ENCODE measurements at places on chromosomes 3 and 15.

DNA sequence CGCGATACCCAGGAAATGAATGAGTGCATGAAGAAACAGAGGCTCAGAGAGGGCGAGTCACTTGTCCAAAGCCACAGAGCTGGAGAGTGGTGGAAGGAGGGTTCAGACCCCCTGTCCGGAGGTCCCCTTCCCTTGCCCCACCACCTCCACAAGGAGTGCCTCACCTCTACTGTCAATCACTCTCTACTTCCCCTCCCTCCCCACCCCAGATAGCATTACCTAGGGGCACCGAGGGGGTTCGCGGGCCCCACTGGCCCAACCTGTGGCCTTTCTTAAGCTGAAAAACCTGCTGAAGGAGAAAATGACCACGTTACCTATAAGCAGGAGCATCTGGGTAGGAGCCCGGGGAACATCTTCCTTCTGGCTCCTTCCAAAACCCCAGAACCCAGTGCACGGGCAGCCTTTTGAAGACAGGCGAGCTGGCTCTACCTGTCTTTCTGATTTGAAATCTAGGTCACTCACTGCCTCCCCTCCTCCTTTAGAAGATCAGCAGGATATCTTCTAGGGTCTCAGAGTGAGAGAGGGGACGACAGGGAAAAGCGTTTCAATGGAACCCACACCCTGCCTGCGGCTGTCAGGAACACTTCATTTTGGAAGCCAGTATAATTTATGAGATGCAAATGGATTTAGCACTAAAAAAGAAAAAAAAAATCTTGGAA, 89.9 kb upstream of the MEF2A start:
- DNase-seq, result no peak

DNA sequence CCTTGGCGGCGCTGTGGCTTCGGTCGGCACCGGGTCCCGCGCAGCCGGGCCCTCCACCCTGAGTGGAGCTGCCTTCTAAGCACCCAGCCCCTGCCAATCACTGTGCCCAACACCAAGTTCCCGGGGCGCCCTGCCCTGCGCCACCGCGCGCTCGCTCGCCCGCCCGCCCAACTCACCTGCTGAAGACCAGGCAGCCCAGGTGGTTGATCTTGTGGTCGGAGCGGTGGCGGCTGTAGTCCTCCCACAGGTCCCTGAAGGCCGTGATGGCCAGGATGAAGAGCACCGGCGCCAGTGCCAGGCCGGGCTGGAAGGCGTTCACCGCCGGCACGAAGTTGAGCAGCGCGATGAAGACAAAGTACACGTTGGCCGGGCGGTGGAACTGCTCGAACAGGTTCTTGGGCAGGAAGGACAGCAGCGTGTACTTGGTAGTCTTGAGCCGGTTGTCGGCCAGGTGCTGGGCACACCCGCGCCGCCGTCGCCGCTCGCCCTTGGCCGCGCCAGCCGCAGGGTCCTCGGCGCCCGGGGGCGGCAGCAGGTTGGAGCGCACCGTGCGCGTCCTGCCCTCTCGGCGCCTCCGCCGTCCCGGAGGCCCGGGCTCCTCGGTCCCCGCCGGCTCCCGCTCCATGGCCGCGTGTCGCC, 536 bp downstream of the ATP10A start:
- DNase-seq, result peak; percentile 54

DNA sequence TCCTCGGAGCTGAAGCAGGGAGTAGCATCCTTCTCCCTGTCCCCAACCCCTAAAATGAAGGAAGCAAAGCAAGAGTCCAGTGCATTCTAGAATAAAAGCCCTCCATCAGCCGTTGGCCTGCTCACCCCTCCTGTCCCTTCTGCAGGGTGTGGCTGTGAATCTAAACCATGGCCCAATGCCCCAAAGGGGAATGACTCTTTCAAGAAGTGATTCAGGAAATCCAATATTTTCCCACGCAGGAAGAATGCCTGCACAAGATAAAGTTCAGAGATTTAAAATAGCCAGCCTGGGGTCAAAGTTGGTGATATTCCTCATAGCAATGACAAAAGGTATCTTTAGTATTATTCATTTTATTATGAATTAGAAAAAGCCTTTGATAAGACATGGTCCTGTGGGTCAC, 38.5 kb downstream of the SLCO2A1 start:
- DNase-seq, result no peak

DNA sequence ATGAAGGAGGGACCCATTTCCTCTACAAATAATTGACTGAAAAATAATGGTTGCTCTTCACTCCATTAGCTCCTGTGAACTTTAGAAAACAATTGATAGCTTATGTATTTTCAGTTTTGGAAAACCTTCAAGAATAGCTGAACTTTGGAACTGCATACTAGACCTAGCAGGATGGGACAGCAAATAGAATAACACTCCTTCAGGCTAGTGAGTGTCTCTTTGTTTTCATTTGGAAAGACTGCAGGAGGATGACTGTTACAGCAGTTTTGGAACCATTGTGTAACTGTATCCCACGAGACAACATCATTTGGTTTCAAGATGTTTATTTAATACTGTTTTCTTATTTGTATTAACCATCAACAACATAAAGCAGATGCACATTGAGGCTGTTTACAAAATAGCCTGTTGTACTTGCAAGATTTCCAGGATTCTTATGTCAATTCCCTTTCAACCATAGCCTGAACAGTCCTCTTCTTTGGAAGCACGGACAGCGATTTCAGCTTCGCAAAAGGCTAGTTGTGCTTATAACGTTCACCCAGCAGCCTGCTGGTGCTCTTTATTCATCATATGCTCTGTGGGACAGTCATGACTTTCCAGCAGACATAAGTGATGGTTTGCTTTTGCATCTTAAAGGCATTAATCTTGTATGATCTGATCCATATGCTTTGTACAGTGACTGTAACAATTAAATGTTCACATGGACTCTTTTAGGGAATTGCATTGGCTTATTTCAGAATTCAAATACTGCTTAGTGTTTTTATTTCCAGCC, 335.5 kb downstream of the IL5RA start:
- DNase-seq, result no peak

GRCh38 chr3:194890091-194890490, 204.4 kb downstream of the FAM43A start:
- DNase-seq, result no peak

DNA sequence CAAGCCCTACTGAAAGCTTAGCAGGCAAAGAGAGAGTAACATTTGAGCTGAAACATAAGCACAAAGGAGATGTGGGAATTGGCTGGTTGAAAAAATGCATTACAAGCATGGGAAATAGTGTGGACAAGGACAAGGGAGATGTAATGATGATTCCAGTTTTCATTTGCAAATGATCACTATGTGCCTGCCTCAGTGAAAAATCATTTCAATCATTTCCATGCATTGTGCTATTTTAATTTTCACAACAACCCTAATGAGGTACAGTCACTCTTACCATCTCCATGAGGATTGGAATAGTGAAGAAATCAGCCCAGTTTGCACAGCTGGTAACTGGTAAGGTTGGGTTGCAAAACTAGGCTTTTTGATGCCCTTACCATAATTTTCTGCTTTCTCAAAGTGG, 123.2 kb downstream of the ARNT2 start:
- no peak for DNase-seq

GRCh38 chr3:27345493-27345892, 23.7 kb downstream of the NEK10 start:
- no peak for DNase-seq

DNA sequence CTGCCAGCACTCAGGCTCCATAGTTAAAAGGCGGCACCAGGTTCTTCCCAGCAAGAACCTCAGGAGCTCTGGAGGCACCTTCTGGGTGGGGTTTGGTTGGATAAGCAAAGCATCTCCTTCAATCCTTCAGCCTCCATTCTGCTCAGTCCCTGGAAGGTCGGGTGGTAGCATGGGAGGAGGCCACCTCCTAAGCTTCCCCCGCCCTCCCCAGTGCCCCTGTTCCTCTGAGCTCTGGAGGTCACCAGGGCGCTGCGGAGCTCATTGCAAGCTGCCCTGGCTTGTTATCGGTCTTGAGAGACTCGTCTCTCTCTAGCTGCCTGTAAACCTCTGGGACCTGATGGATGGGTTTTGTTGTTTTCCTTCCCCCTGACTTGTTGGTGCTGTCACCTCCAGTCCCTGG, 124.8 kb downstream of the RPLP1 start:
- no peak for DNase-seq

DNA sequence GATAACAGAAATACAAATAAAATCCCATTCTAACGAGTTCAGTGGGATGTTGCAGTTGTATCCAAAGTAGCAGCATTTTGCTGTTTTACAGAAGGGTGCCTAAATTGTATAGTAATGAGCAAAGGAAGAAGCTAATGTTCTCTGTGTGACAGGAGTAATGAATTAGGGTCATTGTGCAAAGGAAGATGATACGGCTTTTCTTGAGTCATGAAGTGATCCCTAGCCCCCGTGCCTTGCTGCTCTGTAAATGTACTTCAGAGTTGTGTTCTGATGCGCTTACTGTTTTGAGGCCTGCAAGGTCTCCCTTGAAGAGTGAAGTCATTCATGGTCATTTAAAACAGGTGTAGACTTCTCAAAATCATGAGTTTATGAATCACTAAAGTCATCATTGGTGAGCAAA, 37.9 kb downstream of the ATP1B3 start:
- DNase-seq, result no peak

- DNase-seq, result no peak
Observed at GRCh38 chr3:125129512-125129997, 73.8 kb upstream of the HEG1 start.

- DNase-seq, result no peak
Observed at GRCh38 chr15:92883876-92884435, 16.2 kb upstream of the CHD2 start.

- no peak for DNase-seq
Observed at GRCh38 chr3:74501007-74501406, 113.5 kb downstream of the CNTN3 start.

- DNase-seq, result no peak
Observed at GRCh38 chr15:100055821-100056220, 286.0 kb downstream of the ADAMTS17 start.

GRCh38 chr3:73433079-73433478, 191.7 kb downstream of the PDZRN3 start:
- DNase-seq, result no peak

DNA sequence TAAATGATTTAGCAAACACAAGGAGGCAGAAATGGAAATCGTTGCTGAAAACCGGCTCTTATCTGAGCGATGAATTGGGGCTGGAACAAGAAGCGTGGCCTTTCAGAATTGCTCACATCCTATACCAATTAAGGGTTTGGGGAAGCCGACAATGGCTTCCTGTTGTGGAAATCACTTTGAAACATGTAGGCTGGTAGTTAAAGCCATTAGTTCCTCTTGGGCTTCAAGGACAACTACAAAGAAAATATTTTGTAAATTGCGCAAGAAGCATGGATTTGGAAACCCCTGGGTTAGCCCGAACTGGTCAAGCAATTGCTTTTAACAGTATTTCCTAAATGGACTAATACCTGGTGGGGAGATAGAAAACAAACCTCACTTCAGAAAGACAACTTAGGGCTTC, 182.4 kb downstream of the ADAMTS9 start:
- DNase-seq, result no peak

- DNase-seq, result no peak
Observed at GRCh38 chr3:194840661-194841514, 155.2 kb downstream of the FAM43A start.

DNA sequence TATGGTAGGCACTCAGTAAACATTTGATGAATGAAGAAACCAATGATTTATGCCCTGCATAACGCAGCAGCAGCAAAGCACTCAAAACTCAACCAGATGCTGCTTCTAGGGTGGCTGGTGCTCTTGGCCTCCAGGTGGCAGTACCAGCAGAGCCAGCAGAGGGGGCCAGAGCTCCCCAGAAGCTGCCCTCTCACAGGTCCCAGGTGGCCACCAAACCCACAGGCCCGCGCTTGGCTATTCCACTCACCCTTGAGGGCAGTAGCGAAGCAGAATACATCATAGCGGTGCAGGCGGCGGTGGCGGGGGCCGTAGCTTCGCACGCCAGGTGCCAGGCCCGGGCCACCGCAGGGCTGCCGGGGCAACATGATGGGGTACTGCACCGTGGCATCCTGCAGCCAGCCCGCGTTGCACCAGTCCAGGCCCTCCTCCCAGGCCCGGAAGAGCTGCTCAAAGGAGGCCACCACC, 16.6 kb downstream of the HAPLN3 start:
- peak; percentile 32 for DNase-seq

GRCh38 chr15:78414621-78415250, 23.3 kb upstream of the IREB2 start:
- DNase-seq, result no peak

- no peak for DNase-seq
Observed at GRCh38 chr3:126291537-126291936, 65.7 kb downstream of the KLF15 start.

DNA sequence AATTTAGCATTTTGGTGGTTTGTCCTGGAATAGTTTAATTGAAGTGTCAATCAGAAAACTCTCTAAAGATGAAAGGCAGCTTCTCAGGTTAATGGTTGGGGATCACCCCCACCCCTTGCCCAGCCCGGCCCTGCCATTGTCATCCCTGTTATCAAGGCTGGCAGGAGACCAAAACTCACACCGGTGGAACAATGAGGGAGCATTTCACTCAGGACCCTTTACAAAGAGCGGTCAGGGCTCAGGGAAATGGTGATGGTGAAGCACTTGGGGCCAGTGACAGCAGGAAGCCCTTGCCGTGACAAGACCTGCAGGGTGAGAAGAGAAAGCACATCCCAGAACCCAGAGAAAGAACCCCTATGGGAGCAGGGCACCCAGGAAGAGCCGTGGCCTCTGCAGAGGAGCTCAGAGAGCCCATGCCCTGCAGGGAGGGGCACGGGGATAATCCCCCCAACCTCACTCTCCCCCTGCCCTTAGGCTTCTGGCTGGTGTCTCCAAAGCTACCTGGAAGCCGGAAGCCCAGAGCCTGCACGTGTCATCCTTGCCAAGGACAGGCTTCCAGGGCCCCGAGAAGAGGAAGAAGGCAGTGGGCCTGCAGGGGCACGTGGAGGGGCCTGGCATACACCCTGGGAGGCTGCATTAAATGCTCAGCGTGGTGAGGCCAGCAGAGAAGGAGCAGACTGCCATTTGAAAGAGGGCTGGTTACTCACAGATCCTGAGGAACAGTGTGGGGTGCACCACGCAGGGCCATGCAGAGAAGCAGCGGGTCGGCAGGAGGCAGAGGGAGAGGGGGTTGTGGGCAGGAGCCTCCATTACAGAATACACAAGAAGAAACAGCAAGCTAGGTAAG, 80.6 kb upstream of the PRR20G start:
- no peak for DNase-seq

Measured in stimulated activated CD4-positive, alpha-beta T cell treated with anti-CD3 and anti-CD28 coated beads, Interleukin-4, amount 100 ng/mL, for 24 hours (primary cell).